ENCODE measurements at places on chromosomes 5 and 9.
A peak's percentile ranks its signal among the peaks of the same experiment; 100 is the strongest.

DNA sequence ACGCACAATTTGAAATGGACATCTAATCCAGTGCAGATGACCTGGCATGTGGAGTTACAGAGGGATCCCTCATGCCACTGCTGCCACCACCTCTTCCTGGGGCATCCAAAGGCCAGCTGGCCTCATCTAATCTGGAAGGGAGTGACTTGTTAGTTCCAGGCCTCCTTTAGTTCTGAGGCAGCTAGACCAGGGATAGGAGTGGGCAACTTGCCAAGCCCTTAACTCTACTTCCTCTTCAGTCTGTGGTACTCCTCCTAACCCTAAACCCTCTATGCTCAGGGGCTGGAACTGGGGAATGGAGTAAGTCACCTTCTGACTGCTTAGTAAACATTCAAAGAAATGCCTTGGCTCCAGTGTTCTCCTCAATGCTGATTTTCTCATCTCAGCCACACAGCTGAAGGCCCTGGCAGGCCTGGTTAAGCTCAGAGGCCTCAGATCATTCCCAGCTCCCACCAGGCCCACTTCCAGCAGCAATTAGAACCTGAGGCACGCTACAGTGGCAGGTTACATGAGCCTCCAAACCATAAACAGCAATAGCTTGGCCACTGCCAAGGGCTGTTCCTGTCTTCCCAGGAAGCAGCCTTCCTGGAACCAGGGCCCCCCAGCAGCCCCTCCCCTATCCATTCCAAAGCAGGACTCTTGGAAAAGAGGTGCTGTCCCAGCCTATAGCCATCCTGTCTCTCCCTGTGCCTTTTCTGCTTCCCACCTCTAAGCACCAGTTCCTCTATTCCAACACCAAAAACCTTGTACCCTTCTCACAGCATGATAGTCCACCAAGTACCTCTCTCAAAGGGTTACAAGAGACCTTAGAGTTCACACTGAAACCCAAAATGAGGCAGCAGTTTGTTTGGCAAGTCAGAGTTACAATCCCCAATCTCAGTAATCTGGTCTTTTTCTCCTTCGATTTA is 2.0 kb downstream of the EIF4EBP3 start:
- no peak for DNase-seq

GRCh38 chr5:160660132-160660531 is 191.9 kb downstream of the ATP10B start:
- no peak for DNase-seq

- DNase-seq = no peak
Observed at GRCh38 chr9:92769990-92770359, 5.3 kb upstream of the BICD2 start.

GRCh38 chr9:90825586-90825985 is 24.0 kb downstream of the SYK start:
- DNase-seq = no peak

DNA sequence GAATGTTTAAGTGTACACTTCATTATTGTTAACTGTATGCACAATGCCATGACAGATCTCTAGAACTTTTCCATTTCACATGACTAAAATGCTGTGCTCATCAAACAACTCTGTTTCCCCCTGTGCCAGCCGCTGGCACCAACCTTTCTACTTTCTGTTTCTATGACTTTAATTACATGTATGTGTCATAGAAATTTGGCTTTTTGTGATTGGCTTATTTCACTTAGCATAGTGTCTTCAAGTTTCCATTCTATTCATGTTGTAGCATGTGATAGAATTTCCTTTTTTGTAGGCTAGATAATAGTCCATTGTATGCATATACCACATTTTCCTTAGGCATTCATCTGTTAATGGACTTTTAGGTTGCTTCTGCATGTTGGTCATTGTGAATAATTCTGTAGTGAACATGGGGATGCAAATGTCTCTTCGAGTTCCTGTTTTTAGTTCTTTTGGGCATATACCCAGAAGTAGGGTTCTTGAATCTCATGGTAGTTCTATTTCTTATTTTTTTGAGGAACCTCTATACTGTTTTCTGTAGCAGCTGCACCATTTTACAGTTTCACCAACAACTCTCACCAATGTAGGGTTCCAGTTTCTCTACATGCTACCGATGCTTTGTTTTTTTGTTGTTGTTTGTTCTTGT is 184.4 kb upstream of the DMRT1 start:
- no peak for DNase-seq

- no peak for DNase-seq
Observed at GRCh38 chr5:93433422-93433821, 147.6 kb downstream of the NR2F1-AS1 start.

DNA sequence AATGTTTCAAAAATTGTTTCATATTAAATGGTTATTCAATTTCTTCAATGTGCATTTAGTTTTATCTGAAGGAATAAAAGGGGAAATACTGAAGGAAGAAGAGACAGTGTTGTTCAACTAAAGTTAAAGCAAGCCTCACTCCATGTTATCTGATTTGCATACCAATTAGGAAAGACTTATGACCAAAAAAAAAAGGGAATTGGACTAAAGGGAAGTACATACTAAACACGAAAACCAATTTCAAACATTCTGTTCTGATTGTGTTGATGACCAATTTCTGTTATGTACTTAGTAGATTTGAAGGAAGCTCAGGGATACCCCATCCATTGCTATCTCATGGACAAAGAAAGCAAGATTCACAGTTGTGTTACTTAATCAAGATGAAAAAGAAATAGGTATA is 4.9 kb upstream of the GAPT start:
- DNase-seq = no peak

- no peak for DNase-seq
Observed at GRCh38 chr9:130112538-130113151, 58.9 kb downstream of the GPR107 start.

DNA sequence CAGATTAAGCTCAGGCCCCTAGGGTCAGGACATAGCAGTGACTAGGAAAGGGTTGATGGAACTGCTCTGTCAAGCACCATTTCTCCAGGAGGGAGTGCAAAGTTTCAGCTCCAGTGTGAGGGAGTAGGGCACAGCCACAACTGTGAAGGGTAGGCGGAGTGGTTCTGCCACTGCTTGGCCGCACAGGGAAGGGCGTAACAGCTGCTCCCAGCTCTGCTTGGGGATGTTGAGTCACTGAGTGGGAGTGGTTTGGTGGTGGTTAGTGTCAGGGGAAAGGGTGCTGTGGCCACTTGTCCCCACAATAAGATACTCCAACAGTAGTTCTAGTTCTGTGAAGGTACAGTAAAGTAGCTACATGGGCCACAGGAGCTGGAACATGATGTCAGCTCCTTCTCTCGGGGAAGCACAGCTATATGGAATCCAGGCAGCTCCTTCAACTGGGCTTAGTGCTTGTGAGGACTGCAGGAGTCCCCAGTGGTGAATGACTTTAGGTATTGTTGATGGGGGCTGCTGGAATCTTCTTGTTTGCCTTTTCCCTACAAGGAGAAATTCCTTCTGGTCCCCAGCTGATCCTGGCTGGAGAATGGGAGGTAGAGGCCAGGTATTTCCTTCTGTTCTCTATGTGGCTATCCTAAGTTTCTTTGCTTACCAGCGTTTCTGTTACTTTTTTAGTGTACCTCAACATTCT is 314.5 kb downstream of the SPATA31D1 start:
- no peak for DNase-seq

- DNase-seq = peak; percentile 67
Observed at GRCh38 chr5:25552871-25553481, 908.2 kb upstream of the CDH10 start.

DNA sequence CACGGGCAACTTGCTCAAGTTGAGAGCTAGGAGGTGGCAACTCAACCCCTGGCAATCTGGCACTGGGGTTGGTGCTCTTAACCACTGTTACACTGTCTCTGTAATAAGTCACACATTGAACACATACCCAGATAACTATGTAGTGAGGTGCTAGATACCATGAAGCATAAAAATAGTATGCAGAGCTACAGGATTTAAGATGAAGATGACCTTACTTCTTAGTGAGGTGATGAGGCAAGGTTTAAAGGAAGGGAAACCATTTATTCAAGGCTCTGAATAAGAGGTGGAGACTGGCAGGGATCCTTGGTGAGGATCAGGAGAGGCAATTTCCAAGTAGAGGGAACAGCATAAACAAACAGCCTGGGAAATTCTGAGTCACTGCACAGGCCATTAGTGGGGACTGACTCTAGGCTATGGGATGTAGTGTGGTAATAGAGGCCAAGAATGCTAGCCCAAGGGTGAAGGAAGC is 67.6 kb upstream of the NR3C1 start:
- no peak for DNase-seq

DNA sequence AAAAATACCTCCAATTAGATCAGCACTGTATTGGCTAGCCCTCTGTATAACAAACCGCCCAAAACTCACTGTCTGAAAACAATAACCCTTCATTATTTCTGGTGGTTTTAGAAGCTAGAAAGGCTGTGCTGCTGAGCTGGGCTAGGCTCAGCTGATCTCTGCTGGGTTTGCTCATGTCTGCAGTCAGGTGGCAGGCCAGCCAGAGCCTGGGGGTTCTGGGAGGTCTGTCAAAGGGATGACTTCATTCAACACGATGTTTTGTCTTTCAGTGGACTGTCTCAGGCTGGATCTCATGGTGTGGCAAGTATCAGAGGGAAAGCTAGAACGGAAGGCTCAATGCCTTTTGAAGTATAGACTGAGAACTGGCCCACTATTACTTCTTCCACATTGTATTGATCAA is 335.1 kb upstream of the DMAC1 start:
- DNase-seq = no peak

- DNase-seq = no peak
Observed at GRCh38 chr5:5584236-5584745, 161.8 kb downstream of the ICE1 start.

GRCh38 chr5:166507810-166508425 is 1783.5 kb upstream of the WWC1 start:
- no peak for DNase-seq

DNA sequence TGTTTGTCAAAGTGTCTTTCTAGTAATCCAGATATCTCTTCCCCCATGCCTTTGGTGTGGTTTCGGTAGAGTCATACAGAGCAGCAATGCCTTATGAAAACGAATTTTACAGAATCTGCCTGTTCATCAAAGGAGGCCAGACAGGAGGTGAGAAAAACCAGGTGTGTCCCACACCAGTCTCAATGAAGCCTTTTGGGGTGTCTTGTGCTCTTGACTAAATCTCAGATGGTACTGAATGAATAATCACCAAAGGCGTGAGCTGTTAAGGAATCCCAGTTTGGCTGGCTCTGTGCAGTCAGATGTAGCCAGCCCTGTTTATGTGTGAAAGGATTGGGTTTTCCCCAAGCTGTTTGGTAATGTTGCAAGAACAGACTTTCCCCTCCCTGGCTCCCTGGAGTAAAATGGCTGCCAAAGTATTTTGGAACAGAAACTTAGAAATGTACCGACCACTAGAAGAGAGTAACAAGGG is 70.8 kb upstream of the CDKN2B start:
- no peak for DNase-seq

DNA sequence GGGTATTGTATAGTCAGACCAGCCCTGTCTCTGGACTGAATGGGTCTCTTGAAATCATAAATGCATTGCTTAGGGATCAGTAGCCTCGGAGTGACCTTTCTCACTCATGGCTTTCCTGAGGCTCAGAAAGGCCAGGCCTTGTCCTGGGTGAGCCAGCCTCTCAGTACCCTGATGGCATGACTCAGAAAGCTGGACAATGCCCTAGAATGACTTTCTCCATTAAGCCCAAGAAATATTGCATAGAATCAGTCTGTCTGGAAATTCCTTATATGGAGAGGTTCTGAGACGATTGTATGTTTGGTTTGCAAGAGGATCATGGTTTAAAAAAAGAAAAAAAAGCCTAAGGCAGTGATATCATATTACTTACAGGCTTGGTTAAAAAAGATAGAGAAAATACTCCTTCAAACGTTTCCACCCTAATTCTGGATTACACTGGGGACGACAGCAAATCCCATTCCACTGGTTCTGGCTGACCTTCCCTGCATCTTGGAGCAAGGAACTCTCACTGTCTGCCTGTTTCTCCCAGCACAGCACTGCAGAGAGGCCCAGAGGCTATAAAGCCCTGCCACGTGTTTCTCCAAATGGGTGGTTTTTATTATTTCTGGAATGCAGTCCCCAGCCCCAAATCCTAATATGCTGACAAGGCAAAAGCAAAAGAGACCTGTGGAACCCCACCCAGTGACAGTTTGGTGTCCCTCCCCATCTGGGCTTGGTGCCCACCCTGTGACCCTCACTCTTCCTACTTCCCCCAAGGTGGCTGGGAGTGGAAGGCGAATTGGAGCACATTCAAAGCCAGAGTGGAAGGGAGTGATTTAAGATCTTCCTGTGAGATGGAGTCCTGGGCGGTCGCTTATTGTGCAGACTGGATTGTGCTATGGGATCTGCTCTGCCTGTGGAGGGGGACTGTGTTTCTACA is 34.4 kb downstream of the MAP1B start:
- no peak for DNase-seq

GRCh38 chr9:90301277-90301653 is 341.4 kb downstream of the DIRAS2 start:
- DNase-seq = no peak

All from NCI-H1105 (cell line).